Purkinje cell (primary cell): ENCODE measurements at places on chromosomes 6 and 20. TPM values are rescaled to one million over a fixed set of nuclear protein-coding genes. Genes with fewer than 3 reads are reported as not detected.

The KCNS1 gene
- 1.2 and 2.7 TPM in 2 replicates for polyA plus RNA-seq

The PI16 gene
- polyA plus RNA-seq: not detected in 2 replicates

The GJA10 gene
- polyA plus RNA-seq: not detected in 2 replicates

The CRNKL1 gene
- polyA plus RNA-seq: 10.0 and 19.4 TPM in 2 replicates

The CST5 gene
- not detected in 2 replicates for polyA plus RNA-seq

The TREML2 gene
- not detected in 2 replicates for polyA plus RNA-seq

The CD24 gene
- 0.32 and 2.5 TPM in 2 replicates for polyA plus RNA-seq

The KCNG1 gene
- polyA plus RNA-seq: 0.93 TPM in 1 of 2 replicates, not detected in the other

The LIN28B gene
- 0.31 and 1.0 TPM in 2 replicates for polyA plus RNA-seq

The VGLL2 gene
- polyA plus RNA-seq: not detected in 2 replicates

The KIF6 gene
- polyA plus RNA-seq: 0.30 and 3.4 TPM in 2 replicates

The VIP gene
- not detected in 2 replicates for polyA plus RNA-seq

The ENPP3 gene
- 0.26 TPM in 1 of 2 replicates, not detected in the other for polyA plus RNA-seq

The TFEB gene
- polyA plus RNA-seq: not detected in 2 replicates
